ENCODE measurements at places on chromosomes 13 and 19.

- no peak for DNase-seq
These were observed 479.2 kb upstream of the NBEA start for GRCh38 chr13:34462843-34463242.

DNA sequence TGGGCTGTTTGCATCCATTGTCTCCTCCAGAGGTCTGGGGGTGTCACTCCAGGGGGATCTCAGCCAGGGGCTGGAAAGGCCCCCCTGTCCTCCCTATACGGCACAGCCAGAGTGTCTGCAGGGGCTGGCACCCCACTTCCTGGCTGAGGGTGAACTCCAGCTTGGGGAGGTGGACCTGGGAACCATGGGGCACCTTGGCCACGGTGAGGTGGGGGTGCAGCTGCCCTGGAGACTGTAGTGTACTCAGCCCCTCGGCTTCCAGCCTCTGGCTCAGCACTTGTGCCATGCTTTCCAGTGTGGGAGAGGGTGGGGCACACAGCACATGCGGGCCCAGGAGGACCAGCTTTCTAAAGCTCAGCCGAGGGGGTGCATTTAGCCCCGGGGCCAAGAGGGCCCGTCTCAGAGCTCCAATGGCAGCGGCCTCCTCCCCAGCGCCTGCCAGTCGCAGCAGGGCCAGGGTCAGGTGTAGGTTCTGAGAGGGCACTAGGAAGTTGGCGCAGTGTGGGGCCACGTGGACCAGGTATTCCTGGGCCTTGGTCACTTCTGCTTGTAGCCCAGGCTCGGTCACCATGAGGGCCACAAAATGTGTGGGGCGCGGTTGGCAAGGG is 1.4 kb downstream of the LENG9 start:
- DNase-seq: no peak

- DNase-seq: no peak
These were observed 268.2 kb upstream of the MAB21L1 start for GRCh38 chr13:35744566-35745178.

GRCh38 chr19:32866061-32866460 is 3.5 kb downstream of the SLC7A9 start:
- DNase-seq: no peak
